ENCODE measurements at places on chromosomes 12 and 14. TPM values are rescaled to one million over a fixed set of nuclear protein-coding genes. Genes with fewer than 3 reads are reported as not detected.

Gene EEA1
- 25.1 TPM for total RNA-seq

Gene MFAP5
- total RNA-seq: 21.2 TPM

Gene CLEC4A
- total RNA-seq: 1.1 TPM

Gene FITM1
- 2.3 TPM for total RNA-seq

Gene OR8S1
- not detected for total RNA-seq

Gene AQP2
- total RNA-seq: not detected

Gene KRT1
- total RNA-seq: 5,600 TPM

Gene KERA
- not detected for total RNA-seq

Gene SIRT4
- total RNA-seq: 3.5 TPM

Gene GMPR2
- 46.9 TPM for total RNA-seq

- no peak for DNase-seq
These were observed 484.4 kb downstream of the ATP23 start for GRCh38 chr12:58425481-58426392.

- DNase-seq: no peak
These were observed 951 bp downstream of the NR1H4 start for GRCh38 chr12:100474617-100475016.

GRCh38 chr12:80162177-80162576 is 62.8 kb downstream of the OTOGL start:
- DNase-seq: no peak

DNA sequence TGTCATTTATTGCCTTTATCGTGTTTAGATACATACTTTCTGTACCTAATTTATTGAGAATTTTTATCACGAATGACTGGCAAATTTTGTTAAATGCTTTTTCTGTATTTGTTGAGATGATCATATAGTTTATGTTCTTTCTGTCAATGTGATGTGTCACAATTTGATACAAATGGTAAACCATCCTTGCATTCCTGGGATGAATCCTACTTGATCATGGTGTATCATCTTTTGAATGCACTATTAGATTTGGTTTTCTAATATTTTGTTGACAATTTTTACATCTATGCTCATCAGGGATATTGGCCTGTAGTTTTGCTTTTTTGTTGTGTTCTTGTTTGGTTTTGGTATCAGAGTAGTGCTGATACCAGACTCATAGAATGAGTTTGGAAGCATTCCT is 185.1 kb downstream of the NUBPL start:
- no peak for DNase-seq

DNA sequence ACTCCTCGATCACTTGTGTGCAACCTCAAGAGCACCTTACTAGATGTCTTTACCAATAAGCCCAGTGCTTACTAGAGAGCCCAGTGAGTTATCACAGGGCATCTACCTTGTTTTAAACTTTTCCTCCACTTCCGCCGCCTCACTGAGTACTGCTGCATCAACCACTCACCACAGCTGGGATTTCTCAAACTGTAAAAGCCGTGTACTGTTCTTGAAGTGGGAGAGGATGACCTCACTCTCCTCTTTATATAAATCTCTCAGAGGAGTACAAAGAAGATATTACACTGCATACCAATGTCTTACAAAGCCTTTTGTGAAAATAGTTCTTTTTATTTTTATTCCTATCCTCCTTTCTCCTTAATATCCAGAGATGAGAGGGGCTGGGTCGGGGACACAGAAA is 94.1 kb downstream of the PLCZ1 start:
- DNase-seq: no peak

DNA sequence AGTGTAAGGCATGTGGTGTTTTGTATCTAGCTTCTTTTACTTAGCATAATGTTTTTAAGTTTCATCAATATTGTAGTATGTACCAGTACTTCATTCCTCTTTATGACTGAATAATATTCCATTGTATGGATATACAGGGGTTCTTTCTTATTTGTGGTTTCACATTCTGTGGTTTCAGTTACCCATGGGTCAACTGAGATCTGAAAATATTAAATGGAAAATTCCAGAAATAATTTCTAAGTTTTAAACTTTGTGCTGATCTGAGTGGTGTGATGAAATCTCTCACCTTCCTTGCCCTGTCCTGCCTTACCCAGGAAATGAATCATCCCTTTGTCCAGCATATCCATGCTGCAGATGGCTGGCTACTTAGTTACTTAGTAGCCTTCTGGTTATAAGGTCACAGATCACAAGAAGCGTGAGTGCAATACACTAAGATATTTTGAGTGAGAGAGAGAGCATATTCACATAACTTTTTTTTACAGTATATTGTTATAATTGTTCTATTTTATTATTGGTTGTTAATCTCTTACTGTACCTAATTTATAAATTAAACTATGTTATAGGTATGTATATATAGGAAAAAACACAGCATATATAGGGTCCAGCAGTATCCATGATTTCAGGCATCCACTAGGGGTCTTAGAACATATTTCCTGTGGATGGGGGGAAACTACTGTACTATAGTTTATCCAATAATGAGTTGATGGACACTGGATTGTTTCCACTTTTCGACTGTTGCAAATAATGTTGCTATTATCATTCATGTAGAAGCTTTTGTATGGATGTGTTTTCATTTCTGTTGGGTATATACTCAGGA is 59.6 kb upstream of the LRTM2 start:
- no peak for DNase-seq

DNA sequence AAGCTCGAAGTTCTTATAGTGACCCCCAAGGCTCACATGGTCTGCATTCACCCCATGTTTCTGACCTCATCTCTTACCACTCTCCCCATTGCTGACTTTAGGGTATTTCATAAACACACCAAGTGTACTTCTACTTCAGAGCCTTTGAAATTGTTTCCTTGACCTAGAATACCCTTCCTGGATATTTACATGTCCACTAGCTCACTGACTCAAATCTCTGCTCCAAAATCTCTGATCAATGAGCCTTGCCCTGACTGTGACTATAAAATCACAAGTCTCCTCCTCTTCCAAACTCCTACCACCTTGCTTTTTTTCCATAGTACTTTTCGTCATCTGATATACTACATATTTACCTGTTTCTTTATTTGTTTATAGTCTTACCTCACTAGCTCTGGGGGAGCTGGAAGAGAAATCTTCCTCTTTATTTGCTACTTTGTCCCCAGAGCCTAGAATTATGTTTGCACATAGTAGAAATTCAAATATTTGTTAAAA is 105.1 kb downstream of the RMST start:
- no peak for DNase-seq

DNA sequence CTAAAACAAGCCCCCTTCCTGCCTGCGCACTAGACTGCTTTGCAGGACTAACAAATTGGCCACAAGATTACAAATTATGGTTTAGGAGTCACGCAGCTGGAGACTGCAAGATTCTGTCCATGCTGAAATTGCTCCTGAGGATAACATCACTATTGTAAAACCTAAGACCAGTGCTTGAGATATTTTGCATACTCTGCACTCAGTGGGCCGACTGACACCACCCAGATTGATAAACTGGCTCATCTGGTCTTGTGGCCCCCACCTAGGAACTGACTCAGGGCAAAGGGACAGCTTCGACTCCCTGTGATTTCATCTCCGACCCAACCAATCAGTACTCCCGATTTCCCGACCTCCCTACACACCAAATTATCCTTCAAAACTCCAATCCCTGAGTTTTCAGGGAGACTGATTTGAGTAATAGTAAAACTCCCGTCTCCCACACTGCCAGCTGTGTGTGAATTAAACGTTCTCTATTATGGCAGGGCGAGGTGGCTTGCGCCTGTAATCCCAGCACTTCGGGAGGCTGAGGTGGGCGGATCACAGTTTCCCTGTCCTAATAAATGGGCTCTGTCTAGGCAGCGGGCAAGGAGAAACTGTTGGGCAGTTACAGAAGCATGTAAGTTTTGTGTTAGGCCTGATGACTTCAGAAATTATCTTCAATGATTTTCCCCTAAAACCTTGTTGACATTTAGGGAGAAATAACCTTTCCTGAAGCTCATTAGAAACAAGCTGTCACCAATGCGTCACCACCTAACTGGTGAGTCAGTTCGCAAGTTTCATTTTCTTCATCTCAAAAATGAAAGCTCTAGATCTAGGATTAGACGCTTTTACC is 5.3 kb upstream of the UBC start:
- DNase-seq: no peak

DNA sequence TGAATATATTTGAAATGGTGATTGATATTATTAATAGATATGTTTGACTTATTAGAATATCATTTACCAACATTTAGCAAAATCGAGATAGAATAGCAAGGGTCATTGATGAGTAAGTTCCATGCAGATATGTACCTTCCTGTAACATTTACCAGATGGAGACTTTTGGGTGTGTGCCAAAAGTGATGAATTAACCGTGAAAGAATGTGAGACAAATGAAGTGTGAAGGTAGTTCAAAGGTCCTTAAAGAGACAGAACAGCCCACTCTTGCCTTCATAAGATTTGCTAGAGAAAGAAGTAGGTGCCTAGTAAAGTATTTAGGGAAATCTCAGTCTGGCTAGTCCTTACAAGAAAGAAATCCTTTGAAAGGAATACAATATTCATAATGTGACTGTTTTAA is 45.5 kb downstream of the FGD4 start:
- no peak for DNase-seq

DNA sequence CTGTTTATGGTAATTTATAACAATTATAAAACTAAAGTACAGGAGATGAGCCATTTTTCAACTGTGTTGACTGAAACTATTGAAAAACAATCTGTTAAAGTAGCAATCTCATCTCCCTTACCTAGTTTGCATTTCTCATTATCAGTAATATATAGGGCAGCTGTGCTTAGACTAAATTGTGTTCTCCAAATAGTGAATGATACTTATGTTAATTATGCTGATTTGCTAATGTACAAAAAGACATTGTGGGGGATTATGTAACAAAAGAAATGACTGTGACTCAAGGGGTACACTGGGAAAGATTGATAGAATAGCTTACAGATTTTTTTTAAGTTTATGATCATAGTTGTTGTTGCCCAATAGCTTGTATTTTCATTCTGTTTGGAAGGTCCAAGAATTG is 207.7 kb downstream of the FUT8 start:
- no peak for DNase-seq

- DNase-seq: no peak
These were observed 28.1 kb downstream of the MSRB3 start for GRCh38 chr12:65306366-65307168.

DNA sequence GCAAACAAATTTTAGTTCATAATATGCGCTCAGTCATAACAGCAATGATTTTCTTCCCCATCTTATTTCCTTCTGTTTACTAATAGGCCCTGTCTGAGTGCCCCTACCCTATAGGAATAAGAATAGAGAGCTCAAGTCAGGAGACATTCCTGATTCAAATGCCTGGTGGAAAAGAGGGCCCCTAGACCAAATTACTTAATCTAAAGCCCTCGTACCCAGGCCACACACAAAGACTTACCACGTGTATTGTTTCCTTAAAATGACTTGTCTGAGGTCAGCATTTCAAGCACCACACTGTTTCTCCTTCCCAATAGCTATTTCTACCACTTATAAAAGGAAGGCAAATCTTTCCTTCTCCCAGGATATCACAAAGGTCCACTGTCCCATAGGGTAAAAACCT is 314.9 kb upstream of the TMTC1 start:
- DNase-seq: no peak

DNA sequence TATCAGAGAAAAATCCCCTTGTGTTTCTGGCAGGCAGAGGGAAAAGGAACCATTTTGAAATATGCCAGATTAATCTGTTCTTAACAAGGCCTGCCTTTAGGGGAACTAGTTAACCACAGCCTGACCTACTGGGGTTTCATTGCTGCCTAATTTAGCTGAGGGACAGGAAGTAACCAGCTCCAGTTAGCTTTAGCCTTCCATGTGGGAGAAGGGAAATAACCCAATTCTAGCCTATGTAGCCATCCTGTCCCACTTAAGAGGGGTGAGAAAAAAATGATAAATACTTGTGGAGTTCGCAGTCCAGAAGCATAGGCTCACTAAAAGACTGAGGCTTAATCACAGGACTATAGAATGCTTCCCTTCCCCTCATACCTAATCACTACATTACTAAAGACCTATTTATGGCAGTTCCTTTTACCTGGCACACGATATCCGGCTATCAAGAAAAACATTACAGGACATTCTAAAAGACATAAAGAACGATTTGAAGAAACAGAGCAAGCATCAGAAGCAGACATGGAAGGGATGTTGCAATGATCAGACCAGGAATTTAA is 22.8 kb downstream of the COX8C start:
- DNase-seq: no peak

DNA sequence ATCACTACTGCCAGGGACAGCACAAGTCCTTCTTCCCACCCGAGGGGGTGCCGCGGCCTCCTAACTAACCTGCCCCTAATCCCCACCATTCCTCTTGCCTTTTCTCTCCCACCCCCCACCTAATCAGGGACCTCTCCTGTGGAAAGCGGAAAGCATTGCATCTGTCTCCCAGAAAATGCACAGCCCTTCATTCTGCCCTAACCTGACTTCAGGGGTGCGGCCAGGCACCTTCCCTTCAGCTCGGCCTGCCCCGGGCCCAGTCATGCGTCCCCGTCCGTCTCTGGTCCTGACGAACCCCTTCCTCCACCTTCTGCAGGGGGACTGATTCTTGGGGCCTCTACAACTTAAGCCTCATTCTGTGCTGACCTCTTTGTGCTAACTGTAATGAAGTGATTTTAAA is 43.9 kb upstream of the TRAF3 start:
- DNase-seq: no peak

DNA sequence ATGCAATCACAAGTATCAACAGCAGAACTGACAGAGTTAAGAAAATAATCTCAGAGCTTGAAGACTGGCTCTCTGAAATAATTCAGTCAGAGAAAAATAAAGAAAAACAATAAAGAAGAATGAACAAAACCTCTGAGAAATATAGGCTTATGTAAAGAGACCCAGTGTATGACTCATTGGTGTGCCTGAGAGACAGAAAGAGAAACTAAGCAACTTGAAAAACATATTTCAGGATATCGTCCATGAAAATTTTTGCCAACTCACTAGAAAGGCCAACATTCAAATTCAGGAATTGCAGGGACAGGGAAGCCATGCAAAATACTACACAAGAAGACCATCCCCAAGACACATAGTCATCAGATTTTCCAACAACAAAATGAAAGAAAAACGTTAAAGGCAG is 56.2 kb downstream of the APOBEC1 start:
- DNase-seq: no peak

- DNase-seq: no peak
These were observed 22.8 kb upstream of the VCPKMT start for GRCh38 chr14:50139192-50139591.
